ENCODE measurements at places on chromosomes 7 and 10. TPM values are rescaled to one million over a fixed set of nuclear protein-coding genes. Genes with fewer than 3 reads are reported as not detected.

The MRPS24 gene
- total RNA-seq: 123 TPM

The WNT8B gene
- not detected for total RNA-seq

The NRBF2 gene
- 17.3 TPM for total RNA-seq

The CNPY1 gene
- total RNA-seq: not detected

The MICALL2 gene
- 16.1 TPM for total RNA-seq

The TMEM270 gene
- not detected for total RNA-seq
